Hematopoietic multipotent progenitor cell treated with erythropoietin and hydrocortisone succinate and interleukin-3 and kit ligand, for 8 days (in vitro differentiated cells): ENCODE measurements at places on chromosomes 16 and 17.

- DNase-seq = no peak
Observed at GRCh38 chr16:70434484-70435260, 4.2 kb downstream of the ST3GAL2 start.

DNA sequence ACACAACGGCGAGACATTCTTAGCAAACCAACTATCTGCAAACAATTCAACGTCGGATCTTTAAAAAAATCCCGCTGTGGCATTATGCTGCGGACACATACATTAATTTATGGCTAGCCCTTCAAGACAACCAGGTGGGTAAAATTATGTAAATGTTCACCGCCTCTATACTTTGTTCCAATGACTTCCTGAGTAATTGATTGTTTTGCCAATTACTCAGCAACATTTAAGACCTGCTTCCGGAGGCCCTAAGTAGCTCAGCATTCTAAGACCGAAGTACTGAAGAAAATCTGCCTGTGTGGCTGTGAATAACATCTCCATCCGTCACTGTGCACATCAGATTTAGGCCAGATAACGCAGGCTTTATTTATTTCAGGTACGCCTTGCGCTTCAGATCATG, 23.3 kb downstream of the QPRT start:
- DNase-seq = no peak

GRCh38 chr17:71437166-71437565, 683.7 kb upstream of the SOX9 start:
- no peak for DNase-seq

DNA sequence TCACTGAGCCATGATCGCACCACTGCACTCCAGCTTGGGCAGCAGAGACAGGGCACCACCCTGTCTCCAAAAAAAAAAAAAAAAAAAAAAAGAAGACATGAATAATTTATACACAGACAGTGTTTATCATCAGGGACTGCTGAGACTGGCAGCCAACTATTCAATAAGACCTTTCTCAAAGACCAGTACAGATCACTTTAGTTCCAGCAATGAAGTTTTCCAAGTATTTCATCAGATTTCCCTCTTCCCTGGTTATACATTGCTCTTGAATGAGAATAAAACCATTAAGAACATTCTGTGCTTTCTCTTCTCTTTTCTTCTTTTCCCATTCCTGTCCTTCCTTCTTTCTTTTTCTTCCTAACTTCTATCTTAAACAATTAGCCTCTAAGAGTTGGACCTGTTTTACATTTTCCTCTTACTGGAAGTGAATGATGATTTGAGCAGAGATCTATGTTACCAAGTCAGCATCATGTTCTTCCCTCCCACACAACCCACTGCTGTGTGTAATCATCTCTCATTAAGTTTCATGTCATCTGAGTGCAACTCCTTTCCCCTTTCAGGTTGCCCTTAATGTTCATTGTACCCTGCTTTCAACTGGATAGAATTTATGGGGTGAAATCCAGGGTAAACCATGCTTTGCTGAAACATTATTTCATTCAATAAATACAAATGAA, 35.9 kb upstream of the SMIM36 start:
- no peak for DNase-seq

GRCh38 chr16:61887903-61888302, 148.3 kb downstream of the CDH8 start:
- DNase-seq = peak; percentile 1

DNA sequence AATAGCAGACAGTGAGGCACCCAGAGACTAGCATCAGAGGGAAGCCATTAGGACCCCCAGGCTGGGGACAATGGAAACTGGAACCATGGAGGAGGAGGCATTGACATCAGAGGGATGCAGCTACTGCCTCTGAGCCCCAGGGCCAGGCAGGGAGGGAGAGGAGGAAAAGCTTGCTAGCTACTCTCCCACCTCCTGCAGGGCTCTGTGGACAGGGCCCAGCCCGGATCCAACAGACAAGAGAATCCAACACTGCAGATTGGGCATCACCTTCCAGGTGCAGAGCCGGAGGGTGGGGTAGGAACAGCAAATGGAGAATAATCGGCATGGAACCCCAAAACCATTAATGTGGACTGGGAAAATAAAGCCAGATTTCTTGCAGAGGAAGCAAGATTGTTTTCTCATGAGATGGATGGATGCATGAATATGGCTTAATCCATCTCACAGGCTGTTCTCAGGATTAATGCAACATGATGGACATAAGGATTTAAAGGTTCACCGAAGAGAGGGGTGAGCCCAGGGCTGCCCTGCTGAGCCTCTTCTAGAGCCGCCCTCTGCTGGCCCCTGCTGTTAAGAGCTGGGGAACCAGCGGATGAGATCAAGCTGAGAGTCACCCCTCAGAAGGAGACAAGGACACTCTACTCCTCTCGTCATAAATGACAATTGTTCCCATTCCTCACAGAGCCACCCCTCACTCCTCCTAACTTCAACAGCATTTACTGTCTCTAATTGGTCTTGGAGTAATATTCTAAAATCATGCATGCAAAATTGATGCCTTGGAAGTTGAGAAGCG, 48.8 kb downstream of the DNAH3 start:
- peak; percentile 9 for DNase-seq

GRCh38 chr17:81635973-81636504, 873 bp downstream of the NPLOC4 start:
- DNase-seq = peak; percentile 38

DNA sequence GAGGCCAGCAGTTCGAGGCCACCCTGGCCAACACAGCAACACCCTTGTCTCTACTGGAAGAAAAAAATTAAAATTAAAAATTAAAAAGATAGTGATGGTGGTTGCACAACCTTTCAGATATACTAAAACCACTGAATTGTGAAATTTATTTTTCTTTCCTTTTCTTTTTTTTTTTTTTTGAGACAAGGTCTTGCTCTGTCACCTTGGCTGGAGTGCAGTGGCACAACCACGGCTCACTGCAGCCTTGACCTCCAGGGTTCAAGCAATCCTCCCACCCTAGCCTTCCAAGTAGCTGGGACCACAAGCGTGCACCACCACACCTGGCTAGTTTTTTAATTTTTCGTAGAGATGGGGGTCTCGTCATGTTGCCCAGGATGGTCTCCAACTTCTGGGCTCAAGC, 254.4 kb downstream of the SLC39A11 start:
- no peak for DNase-seq

- DNase-seq = peak; percentile 77
Observed at GRCh38 chr17:77881545-77881944, 77.0 kb upstream of the TNRC6C start.

- DNase-seq = no peak
Observed at GRCh38 chr16:27784351-27785306, 234.7 kb downstream of the KATNIP start.

DNA sequence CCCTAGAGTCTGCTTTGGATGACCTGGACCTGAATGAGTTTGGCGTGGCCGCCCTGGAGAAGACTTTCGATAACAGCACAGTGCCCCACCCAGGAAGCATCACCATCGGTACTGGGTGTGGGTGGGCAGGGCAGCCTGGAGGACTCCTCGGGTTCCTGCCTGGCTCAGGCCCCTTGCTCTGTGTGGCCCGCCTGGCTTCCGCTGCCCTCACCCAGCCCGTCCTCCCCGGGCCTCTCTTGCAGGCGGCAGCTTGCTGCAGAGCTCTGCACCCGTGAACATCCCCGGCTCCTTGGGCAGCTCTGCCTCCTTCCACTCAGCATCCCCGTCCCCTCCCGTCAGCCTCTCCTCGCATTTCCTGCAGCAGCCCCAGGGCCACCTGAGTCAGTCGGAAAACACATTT, 24.5 kb downstream of the UNC13D start:
- DNase-seq = no peak

DNA sequence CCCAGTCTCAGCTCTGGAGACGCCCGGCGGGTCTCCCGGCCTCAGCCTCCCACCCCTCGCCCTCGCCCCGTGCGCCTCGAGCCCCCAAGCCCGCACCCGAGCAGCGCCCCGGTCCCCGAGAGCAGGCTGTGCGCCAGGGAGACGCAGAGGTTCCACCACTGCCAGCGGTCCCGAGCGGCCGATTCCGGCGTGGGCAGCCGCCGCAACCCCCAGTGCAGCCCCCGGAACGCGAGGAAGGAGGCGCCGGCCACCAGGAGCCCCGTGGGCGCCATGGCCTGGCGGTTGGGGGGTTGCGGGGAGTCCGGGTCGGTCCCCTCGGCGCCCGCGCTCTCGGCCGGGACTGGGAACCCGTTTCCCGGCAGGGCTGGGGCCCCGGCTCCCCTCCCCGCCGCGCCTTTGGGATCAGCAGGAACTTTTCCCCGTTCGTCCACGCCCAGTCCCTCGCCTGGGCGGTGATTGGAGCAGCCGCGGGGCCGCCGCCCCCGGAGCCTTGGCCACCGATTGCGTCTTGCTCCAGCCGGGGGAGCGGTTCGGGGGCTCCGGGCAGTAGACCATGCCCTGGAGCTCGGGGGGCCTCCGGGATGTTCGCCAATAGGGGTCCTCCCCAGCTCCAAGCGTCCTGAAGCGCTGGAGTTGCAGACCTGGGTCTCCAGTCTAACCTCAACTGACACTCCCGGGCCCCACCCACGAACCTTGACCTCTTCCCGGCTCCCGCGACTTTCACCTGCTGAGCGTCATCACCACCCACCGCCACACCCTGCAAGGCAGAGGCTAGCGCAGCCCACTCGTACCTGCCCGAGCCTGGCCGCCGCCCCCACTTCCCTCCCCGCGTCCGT, at the start of gene TLCD2:
Gene TLCD2 (minus strand): TSS at position 407 of the 836 bp plus-strand sequence. CDS start 135 bp downstream, at position 272.
- DNase-seq = no peak

DNA sequence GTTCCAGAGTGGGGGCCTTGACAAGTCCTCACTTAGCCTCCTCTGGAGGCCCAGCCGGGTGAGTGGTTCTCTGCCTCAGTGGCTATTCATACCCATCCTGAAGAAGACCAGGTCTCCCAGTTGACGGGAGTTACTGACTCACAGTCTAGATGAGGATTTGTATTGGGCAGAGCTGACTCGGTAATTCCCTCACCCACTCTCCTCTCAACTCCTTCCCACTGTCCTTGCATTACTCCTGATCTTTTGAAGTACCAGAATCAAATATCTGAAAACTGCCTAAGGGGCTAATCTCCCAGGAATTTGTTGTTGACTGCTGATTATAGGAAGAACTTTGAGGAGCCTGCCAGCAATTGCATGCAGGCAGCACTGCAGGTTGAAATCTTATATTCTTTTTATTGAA, 14.2 kb downstream of the SAP30BP start:
- DNase-seq = no peak

GRCh38 chr16:24863582-24864437, 18.0 kb downstream of the SLC5A11 start:
- no peak for DNase-seq

- no peak for DNase-seq
Observed at GRCh38 chr16:48542966-48543365, 67.0 kb downstream of the N4BP1 start.

DNA sequence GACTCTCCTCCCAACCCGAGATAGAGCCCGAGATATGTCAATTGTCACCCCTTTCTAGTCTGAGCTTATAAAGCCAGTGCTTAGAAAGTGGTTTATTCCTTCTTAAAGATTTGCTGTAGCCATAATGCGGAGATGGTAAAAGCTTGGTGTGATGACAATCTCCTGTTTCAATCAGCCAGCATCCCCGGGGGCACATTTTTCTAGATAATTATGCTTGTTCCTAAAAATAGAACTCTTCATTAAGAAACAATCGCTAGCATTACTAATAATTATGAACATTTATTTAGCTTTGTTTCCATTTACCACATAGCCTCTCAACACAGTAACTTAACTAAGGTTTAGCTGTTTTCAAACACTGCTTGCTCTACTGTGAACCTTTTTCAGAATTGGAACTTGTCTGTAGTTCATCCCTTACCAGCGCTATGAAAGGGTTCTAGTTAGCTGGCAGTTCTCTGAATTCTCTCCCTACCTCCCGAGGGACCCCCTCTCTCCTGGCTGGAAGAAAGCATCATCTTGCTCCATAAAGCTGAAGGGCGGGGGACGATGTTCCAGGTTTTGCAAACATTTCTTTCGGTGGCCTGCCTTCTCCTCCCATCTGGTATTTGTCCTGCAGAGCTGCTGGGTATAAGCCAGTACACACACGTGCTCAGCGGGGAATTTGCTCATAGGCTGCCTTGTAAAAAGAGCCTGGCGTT, 922 bp upstream of the MRPL58 start:
- DNase-seq = no peak

GRCh38 chr16:31186176-31186575, 6.2 kb downstream of the FUS start:
- DNase-seq = no peak

- no peak for DNase-seq
Observed at GRCh38 chr16:12508054-12508453, 295.6 kb downstream of the CPPED1 start.

DNA sequence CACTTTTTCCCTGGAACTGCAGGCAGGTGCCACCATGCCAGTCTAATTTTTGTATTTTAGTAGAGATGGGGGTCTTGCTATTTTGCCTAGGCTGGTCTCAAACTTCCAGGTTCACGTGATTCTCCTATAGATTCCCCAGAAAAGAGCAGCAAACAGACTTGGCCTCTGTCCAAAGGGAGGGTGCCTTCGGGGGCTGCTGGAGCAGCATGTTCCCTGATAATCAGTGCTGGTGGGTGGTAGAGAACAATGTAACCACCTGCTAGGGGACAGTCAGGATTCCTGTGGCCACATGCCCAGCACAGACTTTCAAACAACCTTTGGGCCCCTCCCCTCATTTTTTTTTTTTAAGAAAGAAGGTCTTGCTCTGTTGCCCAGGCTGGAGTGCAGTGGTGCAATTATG, 14.2 kb upstream of the CCNF start:
- no peak for DNase-seq

DNA sequence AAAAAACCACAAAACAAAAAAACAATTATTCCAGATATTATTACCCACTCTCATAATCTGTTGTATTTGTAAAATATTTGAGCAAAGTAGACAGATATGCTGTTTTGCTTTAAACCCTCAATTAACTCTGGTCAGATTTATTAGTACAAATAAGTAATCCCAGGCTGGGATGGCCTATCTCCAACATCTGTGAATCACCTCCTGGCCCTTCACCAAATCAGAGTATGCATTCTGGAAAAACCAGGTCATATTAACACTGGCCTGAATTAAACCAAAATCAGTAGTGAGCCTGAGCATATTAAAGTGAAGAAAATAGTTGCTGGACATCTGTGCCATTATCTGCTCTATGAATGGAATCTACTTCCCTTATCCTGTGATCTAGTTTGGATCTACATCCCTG, 41.0 kb downstream of the STAT3 start:
- DNase-seq = no peak

DNA sequence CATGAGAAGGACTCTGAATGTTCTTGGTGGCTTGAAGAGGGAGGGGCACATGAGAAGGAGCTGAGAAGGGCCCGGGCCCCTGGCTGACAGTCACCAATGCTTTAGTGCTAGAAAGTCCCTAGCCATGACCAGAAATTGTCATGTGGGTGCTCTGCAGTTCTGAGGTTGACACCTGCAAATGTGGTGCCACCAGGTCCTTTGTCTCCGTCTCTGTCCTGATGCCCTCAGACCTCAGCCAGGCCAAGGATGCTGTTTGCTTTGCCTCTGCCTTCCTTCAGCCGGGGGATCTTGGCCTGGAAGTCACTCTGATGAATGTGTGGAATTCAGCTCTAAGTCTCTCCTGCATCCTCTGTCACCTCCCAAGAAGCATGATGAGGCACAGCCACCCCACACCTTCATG, 63.6 kb downstream of the TNFRSF13B start:
- DNase-seq = no peak

DNA sequence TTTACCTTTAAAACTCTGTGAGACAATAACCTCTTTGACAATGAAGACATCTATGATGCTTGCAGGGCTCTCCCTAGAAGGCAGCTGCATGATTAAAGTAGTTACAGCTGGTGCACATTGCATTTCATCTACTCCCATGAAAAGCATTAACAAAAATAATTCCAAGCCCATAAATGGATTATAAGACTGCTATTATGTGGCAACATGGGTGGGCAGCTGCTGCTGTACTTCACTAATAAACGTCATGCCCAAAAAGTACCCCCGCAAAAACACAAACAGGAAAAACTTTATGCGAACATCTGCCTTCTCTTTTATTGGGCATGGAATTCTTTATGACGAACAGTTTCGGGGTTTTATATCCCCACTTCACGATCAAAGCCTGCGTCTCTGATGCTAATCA, 224.9 kb downstream of the CA10 start:
- no peak for DNase-seq
